ENCODE measurements at places on chromosomes 2 and 18. TPM values are rescaled to one million over a fixed set of nuclear protein-coding genes. Genes with fewer than 3 reads are reported as not detected.

Gene WDR43
- total RNA-seq = 17.9 TPM

Gene UGT1A4
- not detected for total RNA-seq

Gene CCDC74B
- 0.76 TPM for total RNA-seq

Gene IL18RAP
- 1.3 TPM for total RNA-seq

Gene SERPINB11
- not detected for total RNA-seq

Gene SLC30A3
- 4.8 TPM for total RNA-seq

Gene GLB1L
- total RNA-seq = 4.9 TPM

Gene MAPK4
- 19.9 TPM for total RNA-seq

Gene EFHD1
- 16.9 TPM for total RNA-seq

Gene LAMA3
- total RNA-seq = 6.7 TPM

Gene FKBP1B
- 4.6 TPM for total RNA-seq
